Upper lobe of left lung (tissue), 6 donors: ENCODE measurements at places on chromosomes 6 and 20.

- DNase-seq = no peak
Measured at GRCh38 chr20:21618759-21619416, 86.6 kb upstream of the PAX1 start.

DNA sequence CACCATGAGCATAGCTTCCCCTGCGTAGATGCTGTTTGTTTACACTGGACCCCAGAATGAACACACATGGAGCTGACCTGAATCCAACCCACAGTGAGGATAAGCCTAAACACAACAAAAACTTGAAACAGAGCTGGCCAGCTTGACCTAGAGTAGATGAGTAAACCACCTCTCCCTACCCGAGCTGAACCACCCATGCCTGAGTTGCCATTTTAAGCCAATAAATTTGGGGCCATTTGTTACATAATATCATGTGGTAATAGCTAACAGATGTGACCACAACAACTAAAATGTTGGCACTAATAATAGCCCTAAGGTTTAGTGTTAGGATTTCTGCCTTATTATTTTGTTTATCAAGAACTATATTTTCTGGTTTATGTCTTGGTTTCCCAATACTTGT lies 103.2 kb upstream of the GRIK2 start:
- no peak for DNase-seq

GRCh38 chr20:24102749-24103333 lies 114.3 kb upstream of the GGTLC1 start:
- DNase-seq = no peak

DNA sequence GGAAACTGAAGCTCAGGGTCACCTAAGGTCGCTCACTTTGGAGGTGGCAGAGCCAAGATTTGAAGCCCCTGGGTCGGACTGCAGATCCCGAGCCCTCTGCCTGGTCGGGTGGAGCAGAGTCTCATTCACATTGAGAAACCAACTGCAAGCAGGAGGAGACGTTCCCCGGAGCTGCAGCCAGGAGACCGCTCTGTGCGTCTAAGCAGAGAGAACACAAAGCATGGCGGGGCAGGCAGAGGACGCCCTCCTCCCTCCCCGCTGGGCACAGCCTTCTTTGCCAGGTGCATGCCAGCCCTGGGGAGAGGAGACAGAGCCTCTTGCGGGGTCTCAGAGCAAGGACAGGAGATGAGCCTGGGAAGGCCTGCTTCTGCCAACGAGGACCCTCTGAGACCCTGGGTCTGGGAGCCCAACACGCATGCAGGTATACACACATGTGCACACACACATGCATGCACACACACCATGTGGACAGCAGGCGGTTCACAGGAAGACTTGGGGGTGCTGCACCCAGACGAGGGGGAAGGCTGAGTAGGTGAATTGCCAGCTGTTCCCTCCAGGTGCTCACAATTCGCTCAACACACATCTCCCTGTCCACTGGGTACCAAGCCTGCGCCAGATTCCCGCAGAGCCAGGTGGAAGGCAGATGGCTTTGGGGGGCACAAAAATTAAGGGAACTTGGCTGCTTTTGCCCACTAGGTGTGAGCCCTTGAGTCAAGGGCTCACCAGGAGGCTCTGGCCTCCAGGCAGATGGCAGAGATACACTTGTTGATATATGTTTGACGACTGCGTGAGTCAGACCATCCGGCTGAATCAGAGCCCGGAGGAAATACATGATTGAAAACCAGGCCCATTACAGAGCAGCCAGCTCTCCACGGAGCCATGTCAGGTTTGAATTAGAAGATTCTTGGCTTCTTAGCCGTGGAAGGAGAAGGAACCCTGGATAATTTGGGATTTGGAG lies 5.5 kb upstream of the NTSR1 start:
- DNase-seq = no peak

DNA sequence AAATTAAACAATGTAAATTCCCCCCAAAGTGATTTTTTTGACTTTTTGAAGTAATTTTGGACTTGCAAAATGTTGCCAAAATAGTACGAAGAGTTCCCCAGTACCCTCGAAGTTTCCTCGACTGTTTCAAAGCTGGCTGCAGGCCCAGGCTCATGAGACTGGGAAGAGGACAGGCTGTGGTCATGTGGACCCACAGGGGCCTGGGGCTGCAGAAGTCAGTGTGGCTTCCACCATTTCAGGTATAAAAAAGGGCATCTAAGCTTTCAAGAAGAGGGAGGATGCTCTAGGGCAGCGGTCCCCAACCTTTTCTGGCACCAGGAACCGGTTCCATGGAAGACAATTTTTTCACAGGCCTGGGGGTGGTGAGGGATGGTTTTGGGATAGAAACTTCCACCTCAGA lies 75.0 kb downstream of the PTPN1 start:
- DNase-seq = no peak

DNA sequence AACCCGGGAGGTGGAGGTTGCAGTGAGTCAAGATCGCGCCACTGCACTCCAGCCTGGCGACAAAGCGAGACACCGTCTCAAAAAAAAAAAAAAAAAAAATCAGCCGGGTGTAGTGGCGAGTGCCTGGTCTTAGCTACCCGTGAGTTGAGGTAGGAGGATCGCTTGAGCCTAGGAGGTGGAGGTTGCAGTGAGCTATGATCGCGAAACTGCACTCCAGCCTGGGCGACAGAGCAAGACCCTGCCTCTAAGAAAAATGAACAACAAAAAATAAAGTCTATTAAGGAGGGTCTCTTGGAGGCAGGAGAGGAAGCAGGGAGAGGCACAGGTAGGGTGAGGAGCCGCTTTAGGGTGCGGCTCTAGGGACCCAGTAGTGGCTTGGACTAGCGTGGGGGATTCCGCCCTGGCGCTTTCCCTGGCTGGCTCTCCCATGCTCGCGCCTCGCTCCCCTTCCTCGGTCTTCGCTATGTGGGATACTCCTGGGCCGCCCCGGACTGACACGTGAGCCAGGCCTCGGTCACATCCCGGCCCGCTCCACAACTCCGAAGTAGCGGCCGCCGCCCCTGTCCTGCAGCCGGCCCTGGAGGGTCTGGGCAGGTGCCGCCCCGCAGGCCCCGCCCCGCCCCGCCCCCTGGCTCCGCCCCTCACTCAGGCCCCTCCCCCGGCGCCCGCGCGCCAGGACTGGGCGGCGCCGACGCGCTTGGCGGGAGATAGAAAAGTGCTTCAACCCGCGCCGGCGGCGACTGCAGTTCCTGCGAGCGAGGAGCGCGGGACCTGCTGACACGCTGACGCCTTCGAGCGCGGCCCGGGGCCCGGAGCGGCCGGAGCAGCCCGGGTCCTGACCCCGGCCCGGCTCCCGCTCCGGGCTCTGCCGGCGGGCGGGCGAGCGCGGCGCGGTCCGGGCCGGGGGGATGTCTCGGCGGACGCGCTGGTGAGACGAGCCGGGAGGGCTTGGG lies at the start of gene MYBL2:
Gene MYBL2, plus strand, starts transcription at position 739 of the 953 bp plus-strand sequence. Its CDS starts 170 bp downstream, at position 909.
- peak; percentile 92 for DNase-seq

DNA sequence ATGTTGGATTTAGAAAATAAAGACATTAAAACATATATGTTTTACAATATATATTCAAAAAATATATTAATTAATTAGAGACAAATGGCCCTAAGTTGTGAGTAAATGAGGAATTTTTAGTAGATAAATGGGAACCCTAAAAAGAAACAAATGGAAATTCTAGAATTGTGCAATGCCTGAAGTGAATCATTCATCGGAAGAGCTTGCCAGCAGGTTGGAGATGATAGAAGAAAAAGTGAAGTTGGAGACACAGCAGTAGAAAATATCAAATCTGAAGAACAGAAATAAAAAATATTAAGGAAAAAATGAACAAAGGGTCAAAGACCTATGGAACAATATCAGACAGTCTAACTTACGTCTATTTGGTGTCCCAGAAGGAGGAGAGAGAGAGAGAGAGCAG lies 109.4 kb upstream of the NEDD9 start:
- no peak for DNase-seq

DNA sequence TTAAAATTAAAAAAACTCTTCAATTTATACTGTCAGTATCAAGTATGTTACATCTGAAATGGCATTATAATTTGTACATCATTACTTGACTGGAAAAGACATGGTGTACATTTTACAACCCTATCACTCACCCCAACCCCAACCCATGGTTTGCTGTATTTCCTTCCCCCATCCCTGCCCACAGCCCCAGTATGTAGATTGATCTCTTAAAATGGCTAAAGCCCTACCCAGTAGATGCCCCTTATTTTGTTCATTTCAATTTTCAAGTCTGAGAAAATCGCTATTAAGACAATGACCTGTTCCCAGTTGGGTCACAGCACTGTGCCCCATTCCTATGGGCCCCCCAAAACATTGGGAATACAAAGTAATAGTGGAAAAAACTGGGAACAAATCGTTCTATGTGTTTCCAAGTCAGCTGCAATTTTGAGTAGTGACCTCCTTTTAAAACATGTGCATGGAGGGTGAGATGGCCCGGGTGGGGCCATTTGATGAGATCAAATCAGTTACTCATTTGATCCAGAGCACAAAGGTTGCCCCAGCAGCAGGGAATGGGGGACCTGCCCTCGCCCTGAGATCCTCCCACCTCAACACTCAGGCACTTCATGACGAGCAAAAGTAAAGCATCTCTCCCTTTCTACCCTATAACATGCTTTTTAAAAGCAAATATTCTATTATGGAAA lies 13.3 kb downstream of the EZR start:
- no peak for DNase-seq

DNA sequence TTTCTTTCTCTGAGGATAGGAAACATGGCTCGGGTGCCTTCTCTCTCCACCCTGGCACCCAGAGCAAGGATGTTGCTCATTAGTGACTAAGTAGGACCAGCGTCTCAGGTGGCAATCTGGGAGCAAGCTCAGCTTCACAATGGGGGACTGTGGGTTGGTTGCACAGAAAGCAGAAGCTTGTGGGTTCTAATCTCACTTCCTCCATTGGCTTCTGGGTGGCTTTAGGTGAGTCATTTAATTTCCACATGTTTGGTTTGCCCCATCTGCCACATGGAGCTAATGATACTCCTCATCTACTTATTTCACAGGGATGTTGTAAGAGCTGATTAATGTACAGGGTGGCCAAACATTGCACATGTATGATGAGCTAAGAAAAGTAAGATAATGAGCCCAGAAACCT lies 54.8 kb upstream of the AKIRIN2 start:
- DNase-seq = peak; percentile 76

- peak; percentile 83 for DNase-seq
Measured at GRCh38 chr6:77463861-77464494, 687 bp upstream of the HTR1B start.

- DNase-seq = peak; percentile 47
Measured at GRCh38 chr6:113672491-113673149, 184.5 kb upstream of the MARCKS start.

DNA sequence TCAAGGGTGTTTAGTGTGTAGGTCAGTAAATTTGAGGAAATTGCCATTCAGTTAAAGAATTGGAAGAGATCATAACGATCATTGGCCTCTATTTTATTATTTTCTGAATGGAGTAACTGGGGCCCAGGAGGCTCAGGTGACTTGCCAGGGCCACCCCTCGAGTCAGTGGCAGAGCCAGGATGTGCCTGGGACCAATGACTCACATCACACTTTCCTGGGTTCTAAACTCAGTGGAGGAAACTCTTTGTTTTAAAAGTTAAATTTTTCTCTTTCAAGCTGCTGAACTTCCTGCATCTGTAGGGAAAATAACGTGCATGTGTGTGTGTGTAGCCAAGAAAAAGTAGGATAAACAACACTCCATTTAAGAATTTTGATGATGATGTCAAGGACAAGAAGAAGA lies 135.5 kb downstream of the MYLK4 start:
- DNase-seq = no peak

DNA sequence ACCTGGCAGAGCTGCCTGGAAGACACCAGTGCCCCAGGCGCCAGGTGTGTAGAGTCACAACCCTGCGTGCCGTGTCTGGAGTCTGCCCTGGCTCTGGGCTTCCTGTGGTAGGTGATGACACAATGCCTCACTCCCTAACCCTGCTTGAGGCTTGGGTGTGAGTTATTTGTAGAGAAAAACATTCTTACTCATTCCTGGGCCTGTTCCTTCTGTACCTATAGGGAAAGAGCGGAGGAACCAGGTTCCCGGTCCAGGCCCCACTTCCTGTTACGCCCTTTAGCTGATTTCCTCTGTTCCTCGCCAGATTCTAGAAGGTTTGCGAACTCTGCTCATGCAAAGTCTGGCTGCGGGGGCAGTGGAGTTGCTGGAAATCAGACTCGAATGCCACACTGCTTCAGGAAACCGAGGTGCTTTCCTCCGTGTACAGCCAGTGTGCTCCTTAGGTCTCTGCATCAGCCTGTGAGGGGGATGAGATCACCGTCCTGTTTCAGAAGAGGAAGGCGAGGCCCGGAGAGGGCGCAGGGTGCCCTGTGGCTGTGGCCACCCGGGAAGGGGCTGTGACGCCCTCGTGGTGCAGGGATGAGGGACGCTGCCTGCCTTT lies 67.1 kb upstream of the DUSP22 start:
- no peak for DNase-seq

DNA sequence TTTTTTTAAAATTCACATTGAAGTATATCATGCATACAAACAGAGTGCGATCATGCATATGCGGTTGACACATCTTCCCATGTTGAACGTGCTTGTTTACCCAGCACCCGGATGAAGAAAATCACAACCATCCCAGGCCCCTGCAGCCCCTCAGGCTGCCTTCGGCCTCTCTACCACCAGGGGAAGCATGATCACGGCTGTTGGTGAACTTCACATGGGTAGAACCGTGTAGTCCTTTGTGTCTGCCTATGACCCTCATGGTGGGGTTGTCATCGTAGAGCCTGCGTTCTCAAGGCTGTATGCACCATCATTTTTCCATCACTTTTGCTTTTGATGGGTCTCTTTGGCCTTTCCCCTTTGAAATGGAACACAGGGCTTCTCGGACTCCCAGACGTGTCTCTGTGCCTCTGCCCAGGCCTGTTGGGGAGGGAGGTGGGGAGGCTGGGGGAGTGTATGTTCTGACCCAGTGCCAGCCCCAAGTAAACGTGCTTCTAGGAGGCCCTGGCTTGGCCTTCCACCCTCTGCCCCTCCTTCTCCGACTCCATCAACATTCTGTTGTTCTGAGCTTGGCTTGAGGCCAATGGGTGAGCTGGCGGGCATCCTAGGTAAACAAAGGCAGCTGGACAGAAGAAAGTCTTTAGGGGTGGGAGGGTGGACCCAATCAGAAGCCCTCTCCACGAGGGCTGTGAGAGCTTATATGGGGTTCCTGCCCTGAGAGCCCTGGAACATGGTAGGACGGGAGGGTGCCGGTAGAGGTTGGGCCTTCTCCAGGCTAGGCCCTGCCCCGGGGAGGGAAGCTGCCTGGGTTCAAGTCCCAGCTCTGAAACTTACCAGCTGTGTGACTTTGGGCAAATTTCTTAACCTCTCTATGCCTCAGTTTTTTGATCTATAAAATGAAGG lies 39.7 kb downstream of the TGM2 start:
- peak; percentile 71 for DNase-seq

DNA sequence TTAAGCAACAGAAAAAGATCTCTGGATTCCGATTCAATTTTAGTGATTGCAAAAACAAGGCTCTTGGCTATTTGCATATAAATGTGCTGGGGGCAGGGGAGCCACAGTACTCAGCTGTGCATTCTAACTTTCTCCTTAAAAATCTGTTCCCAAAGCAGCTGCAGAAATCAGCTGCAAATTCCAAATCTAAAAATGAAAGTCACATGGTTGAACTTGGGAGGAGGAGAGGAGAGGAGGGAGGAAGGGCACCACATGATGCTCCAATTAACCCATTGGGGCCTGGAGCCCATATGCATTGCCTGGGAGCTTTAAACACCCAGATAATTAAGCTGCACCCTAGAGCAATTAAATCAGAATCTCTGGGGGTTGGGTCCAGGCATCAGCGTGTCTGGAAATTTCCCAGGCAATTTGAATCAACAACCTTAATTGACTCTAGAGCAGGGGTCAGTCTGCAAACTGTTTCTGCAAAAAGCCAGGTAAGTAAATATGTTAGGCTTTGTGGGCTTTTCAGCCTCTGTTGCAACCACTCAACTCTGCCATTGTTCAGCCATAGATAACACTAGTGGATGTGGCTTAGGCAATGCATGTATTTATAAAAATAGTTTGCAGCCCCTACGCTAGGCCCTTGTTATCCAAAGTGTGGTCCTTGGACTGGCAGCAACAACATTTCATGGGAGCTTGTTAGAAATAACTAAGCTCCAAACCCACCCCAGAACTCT lies 508.1 kb downstream of the KIF16B start:
- DNase-seq = no peak
